ENCODE measurements at places on chromosomes 4 and X.

DNA sequence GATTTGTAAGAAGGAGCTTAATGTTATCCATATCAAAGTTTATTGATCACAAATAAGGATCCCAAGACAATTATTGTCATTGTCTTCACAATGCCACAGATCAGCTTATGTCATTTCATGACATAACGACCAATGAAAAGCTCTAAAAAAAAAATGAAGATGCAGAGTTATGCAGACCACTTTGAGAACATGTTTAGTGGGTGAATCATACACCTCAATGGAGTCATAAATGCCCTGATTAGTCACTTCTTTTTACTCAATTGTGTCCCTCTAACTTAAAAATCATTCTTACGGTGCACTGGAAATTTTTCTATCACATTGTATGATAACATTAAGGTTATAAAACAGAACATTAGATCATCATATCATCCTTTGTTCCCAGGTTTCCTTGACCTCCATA lies 87.6 kb upstream of the GABRG1 start:
- DNase-seq = no peak

DNA sequence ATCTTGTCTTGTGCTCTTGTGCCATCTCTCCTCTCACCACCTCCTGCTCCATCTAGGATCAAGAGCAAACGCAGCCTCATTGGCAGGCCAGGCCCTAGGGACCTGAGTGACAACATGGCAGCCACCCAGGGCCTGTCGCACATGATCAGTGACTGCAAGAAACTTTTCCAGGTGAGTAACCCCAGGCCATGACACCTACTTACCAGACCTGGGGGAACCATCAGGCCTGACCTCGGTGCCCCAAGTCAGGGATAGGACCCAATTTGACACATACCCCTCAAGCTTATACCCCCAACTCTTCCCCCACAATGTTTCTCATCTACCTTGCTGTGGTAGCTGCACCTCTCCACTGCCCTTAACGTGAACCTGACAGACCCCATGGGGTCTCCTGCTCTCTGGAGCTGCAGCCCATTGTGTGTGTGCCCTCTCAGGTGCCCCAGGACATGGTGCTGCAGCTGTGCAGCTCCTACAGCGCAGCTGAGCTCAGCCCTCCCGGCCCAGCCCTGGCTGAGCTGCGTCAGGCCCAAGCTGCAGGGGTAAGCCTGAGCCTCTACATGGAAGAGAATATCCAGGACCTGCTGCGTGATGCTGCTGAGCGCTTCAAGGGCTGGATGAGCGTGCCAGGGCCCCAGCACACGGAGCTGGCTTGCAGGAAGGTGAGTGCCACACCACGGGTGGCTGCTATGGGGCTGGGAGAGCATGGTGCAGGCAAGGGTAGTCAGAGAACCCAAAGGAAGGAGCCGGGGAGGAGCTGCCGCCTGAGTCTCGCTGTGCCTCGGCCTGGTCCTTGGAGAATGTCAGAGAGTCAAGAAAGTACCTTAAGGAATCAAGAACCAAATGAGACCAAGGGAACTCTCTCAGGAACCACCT lies 74.8 kb downstream of the STARD8 start:
- DNase-seq = no peak

DNA sequence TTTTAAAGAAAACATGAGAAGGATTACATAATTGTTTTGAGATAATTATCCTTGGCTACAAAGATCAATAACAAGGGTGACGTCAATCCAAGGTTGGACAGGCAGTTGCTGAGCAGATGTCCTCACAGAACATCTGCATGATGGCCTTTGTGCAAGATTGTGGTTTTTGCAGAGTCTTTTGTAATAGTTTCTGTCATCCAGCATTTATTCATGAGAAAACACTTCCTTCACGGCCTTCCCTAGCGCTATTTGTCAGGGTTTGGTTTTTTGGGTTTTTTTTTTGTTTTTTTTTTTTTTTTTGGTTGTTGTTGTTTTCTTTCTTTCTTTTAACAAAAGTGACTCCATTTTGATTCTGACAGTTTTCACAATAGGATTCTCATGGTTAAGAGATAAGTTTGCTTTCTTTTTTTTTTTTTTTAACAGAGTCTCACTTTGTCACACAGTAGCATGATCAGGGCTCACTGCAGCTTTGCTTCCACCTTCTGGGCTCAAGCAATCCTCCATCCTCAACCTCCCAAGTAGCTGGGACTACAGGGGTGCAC lies 31.5 kb upstream of the ELF2 start:
- DNase-seq = peak; percentile 92

DNA sequence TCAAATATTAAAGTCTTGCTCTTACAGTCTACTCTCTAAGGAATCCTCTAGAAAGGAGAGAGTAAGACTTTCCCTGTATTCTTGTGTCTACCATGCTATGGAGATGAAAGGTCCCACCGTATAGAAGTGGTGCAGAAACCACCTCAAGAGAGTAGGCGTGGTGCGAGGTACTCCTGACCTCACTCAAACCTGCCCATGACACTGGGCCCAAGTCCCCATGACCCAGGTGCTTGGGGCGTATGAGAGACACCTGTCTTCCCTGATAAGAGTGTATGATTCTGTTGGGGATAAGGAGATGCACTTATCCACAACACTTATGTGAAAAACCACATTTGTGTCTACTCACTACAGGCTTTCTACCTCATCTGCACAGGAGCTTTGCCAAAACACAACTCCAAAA lies 55.0 kb upstream of the STS start:
- DNase-seq = no peak

- DNase-seq = no peak
These were observed 7.2 kb downstream of the IL15 start for GRCh38 chr4:141643557-141643956.

DNA sequence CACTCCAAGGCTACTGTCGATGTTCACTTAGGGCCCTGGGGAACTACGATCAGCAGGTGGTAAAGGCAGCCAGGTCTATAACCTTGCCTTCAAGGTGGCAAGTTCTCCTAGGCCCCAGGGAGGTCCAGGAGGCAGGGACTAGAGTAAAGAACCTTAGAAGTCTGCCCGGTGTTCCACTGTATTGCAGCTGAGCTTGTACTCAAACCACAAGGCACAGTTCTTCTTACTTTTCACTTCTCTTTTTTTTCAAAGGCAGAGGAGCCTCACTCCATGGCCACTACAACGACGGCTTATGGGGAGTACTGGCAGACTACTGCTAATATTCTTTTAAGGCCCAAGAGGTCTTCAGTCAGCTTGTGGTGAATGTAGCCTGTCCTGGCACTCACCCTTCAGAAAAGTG lies 78.8 kb upstream of the GPR174 start:
- DNase-seq = no peak

GRCh38 chr4:36249610-36250009 lies 5.3 kb upstream of the ARAP2 start:
- no peak for DNase-seq

DNA sequence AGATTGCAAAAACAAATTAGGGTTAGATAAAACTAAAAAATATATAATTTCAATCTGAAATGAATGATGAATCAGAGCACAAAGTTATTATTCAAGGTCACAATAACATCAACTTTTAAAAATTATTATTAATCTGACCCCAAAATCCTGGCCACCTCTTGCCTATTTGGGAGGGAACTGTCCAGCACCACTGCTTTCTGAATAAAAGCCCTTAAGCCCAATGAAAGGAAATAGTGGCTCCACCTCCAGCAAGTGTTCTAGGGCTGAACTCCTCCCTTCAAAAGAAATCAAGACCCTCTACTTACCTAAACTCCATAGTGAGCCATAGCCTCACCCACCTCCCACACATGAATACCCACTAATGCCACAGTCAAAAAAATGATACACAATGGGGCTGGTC lies 208.2 kb downstream of the PARM1 start:
- DNase-seq = no peak

GRCh38 chr4:168690199-168690598 lies 193.3 kb downstream of the PALLD start:
- no peak for DNase-seq

- DNase-seq = no peak
These were observed 137.3 kb upstream of the RPL34 start for GRCh38 chr4:108483079-108483478.

DNA sequence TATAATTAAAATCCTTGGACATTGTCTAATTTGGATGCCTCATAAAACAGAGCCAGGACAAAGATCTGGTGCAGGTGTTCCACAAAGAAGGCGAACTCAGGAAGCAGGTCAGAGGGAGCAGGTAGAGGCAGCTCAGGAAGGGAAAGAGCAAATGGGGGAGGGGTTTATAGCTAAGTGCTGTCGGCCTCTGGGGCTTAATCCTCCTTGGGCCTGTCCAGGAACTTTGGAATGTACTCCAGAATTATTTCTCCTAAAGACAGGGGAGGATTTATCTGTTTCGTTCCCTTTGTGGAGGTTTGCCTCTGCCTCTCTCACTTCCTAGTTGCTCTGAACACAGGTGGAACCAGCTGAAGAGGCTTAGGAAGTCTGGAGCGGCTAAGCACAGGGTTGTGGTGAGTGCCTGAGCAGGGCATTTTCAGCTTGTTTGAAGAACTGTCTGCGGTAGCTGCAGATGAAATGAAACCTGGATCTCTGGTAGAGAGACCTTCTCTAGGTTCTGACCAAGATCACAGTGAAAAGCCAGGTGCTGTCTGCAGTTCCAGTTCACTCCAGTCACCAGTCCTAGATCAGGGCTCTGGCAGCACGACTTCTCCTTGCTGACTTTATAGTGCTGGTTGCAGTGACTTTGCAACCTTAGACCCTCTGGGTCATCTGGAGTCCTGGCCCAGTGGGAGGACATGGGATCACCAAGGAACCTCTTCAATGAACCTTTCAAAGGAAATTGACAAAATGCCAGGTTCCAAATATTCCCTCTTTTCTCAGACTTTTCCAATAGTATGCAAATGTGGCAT lies 519.2 kb downstream of the PCDH10 start:
- DNase-seq = no peak

DNA sequence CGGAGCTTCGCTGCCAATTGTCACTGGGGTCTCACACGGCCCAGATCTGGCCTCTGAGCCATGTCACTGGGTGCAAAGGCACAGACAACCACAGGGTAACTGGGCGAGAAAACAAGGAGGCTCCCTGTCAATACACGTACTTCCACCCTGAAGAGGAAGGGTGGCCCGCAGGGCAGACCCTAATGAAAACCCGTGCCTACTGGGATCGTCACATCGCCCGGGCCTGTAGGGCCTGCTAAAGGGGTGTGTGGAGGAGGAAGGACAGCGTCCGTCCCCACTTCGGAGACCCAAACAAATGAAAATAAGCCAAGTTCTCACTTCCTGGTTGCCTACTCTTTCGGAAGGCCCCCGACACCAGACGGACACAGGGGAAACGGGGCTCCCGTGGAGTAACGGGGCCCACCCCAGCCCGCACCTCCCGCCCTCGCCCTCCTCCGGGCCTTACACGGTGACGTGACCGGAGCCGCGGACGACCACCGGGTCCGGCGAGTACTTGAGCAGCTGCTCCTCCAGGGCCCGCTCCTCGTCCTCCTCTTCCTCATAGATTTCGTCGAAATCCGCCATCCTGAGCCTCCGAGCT lies 578 bp downstream of the CHIC2 start:
- no peak for DNase-seq

DNA sequence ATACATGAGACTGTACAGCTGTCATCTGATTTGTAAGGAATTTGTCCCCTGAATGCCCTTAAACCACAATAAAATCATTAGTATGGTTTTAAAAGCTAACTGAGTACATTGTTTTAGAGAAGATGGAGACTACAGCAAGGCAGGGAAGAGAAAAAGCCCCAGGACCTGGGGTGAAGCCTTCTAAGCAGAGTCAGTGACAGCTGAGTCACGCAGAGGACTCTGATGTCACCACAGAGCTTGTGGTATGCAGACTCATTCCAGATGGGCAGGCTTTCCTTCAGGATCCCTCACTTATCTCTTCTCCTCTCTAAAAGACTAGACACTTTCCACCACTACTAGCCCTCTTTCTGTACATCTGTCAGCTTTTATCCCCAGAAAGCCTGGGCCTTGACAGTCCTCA lies 97.1 kb upstream of the ATOH1 start:
- no peak for DNase-seq

GRCh38 chr4:188372829-188373228 lies 233.6 kb downstream of the TRIML1 start:
- DNase-seq = no peak

DNA sequence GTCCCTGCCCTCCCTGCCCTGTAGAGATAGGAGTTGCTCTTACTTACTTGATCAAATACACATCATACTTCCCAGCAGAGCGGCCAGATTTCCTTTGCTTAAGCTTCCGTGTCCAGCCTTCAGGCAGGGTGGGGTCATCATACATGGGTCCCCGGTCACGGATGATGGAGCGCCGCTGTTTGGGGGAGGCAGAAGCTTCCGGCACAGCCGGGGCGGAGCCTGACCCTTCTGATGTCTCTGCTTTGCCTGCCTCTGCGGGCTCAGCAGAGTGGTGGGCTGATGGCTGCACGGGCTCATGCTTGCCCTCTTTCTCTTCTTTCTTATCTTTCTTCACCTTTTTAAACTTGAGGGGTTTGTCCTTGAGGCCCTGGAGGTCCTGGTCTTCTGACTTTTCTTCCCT lies 12.5 kb upstream of the IRAK1 start:
- DNase-seq = no peak

DNA sequence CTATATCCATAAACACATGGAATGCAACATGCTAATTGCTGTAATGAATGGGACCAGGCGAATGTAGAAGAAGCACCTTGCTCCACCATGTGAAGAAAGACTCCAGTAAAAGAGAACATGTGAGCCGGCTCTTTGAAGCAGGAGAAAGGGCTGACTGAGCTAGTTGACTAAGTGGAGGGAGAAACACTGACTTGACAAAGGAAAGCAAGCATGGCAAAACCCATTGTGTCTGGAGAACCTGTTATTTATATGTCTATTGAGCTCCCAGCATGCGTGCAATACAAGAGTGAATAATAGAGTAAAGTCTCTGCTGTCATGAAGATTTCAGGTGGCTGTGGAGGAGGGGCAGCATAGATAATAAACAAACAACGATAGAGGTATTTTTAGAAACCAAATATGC lies 559.9 kb downstream of the RAB28 start:
- no peak for DNase-seq

DNA sequence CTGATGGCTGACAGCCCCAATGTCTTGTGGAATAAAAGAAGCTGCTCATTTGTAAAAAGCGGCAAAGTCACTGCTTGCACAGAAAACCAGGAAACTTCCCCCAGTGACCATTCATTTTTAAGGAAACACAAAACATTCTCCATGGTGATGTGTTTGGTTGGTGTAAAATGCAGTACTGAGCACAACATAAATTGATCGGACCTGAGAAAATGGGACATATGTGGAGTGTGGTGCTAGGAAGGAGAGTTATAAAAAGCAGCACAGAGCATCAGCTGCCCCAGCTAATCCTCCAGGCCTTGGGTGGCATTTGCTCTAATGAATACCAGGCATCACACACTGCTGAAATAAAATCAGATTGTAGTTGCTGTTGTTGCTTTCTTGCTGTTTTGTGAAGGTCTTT lies 55.2 kb downstream of the GLRA2 start:
- no peak for DNase-seq

GRCh38 chrX:121671649-121672048 lies 624.2 kb downstream of the GLUD2 start:
- peak; percentile 1 for DNase-seq

DNA sequence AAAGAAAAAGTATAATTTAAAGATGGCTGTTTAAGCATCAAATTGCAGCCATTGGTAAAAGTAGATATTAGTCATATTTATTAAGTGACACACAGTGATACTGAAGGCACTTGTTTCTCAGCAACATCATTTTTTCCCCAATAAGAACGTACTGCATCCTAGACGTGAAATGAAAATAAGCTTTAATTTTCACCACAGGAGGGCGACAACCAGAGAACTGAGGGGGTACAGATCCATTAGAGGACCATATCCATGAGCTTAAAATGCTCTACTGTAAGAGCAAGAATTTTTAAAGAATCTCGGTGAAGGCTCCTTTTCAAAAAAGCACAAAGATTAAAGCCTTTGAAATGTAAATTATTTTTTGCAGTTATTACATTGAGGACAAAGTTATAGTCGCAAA lies 33.4 kb downstream of the FRG1 start:
- no peak for DNase-seq

GRCh38 chr4:81740487-81740886 lies 268.8 kb upstream of the RASGEF1B start:
- no peak for DNase-seq

Data from SIG-M5 (cell line).